ENCODE measurements at places on chromosomes 6 and 20. TPM values are rescaled to one million over a fixed set of nuclear protein-coding genes. Genes with fewer than 3 reads are reported as not detected.

Gene COL12A1
- polyA plus RNA-seq, result 2.8 TPM

Gene ATP6V1G2
- polyA plus RNA-seq, result 211 TPM

Gene TAP2
- polyA plus RNA-seq, result 4.7 TPM

Gene RAD21L1
- not detected for polyA plus RNA-seq

Gene HMGCLL1
- 13.6 TPM for polyA plus RNA-seq

Gene HLA-DQB1
- polyA plus RNA-seq, result 1.0 TPM

Gene BACH2
- not detected for polyA plus RNA-seq

Gene OPRM1
- polyA plus RNA-seq, result 2.8 TPM

Gene PNLDC1
- not detected for polyA plus RNA-seq

Gene PSORS1C2
- not detected for polyA plus RNA-seq

Gene ATF6B
- polyA plus RNA-seq, result 9.6 TPM

Gene ETV7
- not detected for polyA plus RNA-seq

Gene HNF4A
- not detected for polyA plus RNA-seq

Gene SLC35D3
- polyA plus RNA-seq, result not detected

Gene MROH8
- polyA plus RNA-seq, result 3.8 TPM

Gene EYS
- polyA plus RNA-seq, result 0.91 TPM

Gene POLR3F
- polyA plus RNA-seq, result 27.0 TPM

Gene HDGFL1
- polyA plus RNA-seq, result not detected

Gene LPA
- polyA plus RNA-seq, result not detected

Gene SLC17A3
- polyA plus RNA-seq, result not detected

Gene LIN28B
- polyA plus RNA-seq, result 1.0 TPM

Gene HLA-DMA
- polyA plus RNA-seq, result not detected

Gene BMP2
- 0.79 TPM for polyA plus RNA-seq

Gene GRM4
- 2.1 TPM for polyA plus RNA-seq

Gene CLVS2
- polyA plus RNA-seq, result 16.6 TPM

Data from Purkinje cell (primary cell).